Stimulated activated CD8-positive, alpha-beta memory T cell treated with anti-CD3 and anti-CD28 coated beads, Interleukin-7, amount 100 ng/mL, for 48 hours (primary cell): ENCODE measurements at places on chromosomes 4 and X.

- no peak for DNase-seq
These were observed 1712.4 kb upstream of the TENM3 start for GRCh38 chr4:180530787-180531186.

DNA sequence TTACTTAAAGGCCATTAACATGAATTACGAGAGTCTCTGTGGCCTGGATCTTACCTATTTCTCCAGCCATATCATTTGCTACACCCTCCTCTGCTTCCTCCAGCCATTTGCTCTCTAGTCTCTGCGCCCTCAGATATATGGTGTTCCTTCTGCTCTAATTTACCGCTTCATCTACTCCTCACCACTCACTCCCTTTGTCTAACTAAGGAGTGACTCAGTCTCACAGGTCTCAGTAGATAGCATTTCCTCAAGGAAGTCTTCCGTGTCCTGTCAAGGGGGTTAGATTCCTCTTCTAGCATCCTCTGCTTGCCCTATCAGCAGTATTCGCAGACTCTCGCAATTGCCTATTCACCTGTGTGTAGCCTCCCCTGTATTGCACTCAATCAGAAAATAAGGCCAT, 892.1 kb upstream of the INTU start:
- DNase-seq, result no peak

GRCh38 chr4:21001490-21001889, 301.2 kb downstream of the PACRGL start:
- no peak for DNase-seq

- DNase-seq, result no peak
These were observed 269.9 kb downstream of the SPRY1 start for GRCh38 chr4:123666486-123666885.

GRCh38 chr4:184328022-184328736, 110.5 kb upstream of the ENPP6 start:
- no peak for DNase-seq

DNA sequence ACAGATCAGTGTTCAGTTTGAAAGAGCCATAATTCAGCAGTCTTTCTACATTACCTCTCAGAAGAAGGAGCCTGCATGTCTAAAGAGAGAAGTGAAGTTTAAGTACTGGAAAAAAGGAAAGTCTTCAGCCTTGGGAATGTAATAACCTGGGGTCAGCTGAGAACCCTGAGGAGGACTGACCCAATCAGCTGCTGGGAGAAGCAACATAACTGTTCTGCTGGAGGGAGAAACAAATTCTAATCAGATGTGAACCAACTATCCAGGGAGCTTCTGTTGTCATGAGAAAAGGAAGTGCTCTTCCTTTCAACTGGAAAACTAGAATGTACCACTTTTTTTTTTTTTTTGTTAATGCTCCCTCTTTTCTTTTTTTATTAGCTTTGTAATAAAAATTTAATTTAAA, 64.5 kb upstream of the PDE5A start:
- DNase-seq, result no peak

GRCh38 chr4:98746936-98747335, 88.5 kb upstream of the TSPAN5 start:
- DNase-seq, result no peak

- no peak for DNase-seq
These were observed 312.4 kb downstream of the DHRSX start for GRCh38 chrX:2188330-2188792.

- DNase-seq, result no peak
These were observed 103.3 kb downstream of the DHRSX start for GRCh38 chrX:2397229-2398063.

DNA sequence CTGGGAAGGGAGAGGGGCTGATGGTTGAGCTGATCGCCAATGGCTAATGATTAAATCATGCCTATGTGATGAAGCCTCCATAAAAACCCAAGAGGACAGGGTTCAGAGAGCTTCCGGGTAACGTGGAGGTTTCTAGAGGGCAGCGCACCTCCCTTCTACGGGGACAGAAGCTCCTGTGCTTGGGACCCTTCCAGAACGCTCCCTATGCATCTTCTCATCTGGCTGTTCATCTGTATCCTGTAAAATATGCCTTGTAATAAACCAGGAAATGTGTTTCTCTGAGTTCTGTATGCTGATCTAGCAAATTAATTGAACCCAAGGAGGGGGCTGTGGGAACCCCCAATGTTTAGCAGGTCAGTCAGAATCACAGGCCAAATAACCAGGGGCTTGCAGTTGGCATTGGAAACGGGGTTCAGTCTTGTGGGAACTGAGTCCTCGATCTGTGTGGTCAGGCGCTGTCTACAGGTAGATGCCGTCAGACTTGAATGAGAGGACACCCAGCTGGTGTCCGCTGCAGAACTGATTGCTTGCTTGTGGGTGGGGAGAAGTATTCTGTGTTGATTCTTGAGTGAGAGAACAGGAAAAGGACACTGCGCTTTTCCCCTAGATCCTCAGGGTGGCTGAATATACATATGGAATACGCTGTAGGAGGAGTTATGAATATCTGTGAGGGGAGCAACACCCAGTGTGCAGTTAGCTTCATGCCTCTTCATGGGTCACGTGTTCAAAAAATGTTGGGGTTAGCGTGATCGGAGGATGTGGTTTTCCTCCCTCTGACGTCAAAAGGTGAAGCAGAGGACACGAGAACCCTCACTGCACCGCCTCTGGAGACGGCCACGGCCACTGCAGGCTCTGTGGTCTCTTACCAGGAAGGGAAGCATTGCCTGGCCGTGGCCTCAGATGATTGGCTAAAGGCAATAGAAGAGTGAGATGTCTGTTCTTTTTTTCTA, 29.2 kb downstream of the HTT-AS start:
- peak; percentile 41 for DNase-seq

- DNase-seq, result no peak
These were observed 376.4 kb downstream of the KCTD8 start for GRCh38 chr4:44071959-44072955.

DNA sequence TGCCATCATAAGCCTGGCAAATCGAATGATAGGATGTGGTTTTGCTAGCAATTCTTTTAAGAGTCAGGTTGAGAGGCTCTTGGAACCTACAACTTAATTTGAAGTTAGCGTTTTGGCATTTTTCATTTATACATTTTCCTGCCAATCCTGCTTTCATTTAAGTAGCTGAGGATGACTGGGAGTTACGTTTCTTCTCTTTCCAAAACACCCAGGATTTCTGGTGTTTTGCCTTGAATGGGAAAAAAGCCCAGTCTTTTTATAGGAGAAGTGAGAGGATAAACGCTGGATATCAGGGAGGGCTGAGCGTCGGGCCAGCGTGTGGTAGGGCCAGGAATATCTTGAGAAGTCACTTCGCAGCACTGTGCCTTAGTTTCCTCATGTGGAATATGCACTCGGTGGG, 174.2 kb upstream of the HAND2 start:
- DNase-seq, result no peak

- DNase-seq, result no peak
These were observed 12.1 kb downstream of the APLN start for GRCh38 chrX:129642641-129643040.

DNA sequence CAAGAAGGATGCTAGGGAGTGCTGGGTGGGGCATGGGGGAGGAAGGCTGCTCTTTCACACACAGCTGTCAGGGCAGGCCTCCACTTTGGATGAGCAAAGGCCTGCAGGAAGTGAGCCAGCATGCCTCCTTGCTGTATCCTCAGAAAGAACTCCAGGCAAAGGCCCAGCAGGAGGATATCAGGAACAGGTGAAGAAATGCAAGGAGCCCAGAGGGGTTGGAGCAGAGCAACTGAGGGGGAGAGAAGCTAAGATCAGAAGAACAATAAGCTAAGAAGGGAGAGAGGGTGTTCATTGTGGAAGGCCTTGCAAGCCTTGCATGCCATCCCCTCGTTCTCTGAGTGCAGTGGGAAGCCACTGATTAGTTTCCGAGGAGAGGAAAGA, 115.1 kb downstream of the CAMK2D start:
- no peak for DNase-seq

GRCh38 chrX:19956923-19957322, 33.9 kb downstream of the BCLAF3 start:
- DNase-seq, result no peak

DNA sequence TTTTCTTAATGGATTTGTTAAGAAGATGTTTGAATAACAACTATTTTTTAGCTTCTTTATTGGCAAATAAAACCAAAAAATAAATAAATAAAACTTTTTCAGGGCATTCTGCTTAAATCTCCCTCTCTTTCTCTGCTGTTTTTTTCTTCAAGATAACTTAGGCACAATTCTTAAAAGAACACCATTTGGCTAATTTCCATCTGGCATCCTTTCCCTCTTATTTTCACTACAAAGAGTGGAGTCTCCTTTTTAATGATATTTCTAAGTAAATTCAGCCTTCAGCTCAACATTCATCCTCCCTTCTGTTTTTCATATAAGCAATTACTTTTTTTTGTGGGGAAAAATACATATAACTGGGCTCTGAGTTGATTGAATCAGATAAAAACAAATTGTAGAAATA, 88.1 kb downstream of the PCDH7 start:
- DNase-seq, result no peak

GRCh38 chr4:164894702-164895101, 17.7 kb downstream of the APELA start:
- no peak for DNase-seq

- DNase-seq, result no peak
These were observed 317.2 kb downstream of the CAMK2D start for GRCh38 chr4:113444386-113444785.

GRCh38 chr4:2694691-2695090, 61.4 kb downstream of the TNIP2 start:
- no peak for DNase-seq

- no peak for DNase-seq
These were observed 5.8 kb upstream of the CCNA2 start for GRCh38 chr4:121829511-121829910.

- no peak for DNase-seq
These were observed 22.4 kb upstream of the NEIL3 start for GRCh38 chr4:177287255-177287654.

- no peak for DNase-seq
These were observed 51.1 kb downstream of the RPS6KA3 start for GRCh38 chrX:20215565-20215964.

GRCh38 chr4:187396106-187396505, 599.5 kb upstream of the ZFP42 start:
- no peak for DNase-seq

DNA sequence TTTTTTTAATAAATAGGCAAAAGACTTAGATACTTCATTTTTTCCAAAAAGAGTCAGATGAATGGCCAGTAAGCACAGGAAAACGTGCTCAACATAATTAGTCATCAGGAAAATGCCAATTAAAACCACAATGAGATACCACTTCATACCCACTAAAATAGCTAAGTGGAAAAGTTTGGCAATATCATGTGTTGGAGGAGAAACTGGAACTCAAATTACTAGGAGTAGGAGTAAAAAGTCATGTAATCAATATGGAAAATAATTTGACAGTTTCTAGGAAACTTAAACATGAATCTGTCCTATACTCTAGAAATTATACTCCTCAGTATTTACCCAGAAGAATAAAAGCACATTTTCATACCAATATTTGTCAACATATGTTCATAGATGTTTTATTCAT, 449.8 kb downstream of the INPP4B start:
- DNase-seq, result no peak

- no peak for DNase-seq
These were observed 42.3 kb upstream of the HMX1 start for GRCh38 chr4:8913858-8914460.

DNA sequence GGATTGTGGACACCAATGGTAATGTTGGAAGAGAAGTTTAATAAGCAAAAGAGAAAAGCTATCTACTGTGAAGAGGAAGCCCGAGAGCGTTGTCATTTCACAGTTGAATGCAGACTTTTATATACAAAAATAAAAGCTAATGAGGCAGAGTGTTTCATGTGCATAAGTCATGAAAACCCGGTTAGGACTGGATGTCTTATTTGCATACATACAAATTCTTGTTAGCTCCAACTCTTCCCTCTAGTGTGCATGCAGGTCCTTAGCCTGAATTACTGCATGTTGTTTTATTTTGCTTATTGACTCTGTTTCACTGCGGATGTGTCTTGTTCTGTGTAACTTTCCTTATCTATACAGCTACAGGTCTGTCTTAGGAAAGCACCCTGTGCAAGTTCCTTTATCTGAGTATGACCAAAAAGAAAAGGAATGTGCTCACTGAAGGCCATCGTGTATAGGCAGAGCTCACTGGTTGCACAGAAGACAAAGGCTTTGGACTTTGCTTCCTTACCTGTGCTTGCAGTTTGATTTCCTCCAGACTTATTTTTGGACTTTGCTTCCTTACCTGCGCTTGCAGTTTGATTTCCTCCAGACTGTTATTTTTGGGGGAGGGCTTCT, 25.1 kb upstream of the UGT2B11 start:
- DNase-seq, result no peak

GRCh38 chrX:13158911-13159310, 114.5 kb upstream of the FAM9C start:
- DNase-seq, result no peak

DNA sequence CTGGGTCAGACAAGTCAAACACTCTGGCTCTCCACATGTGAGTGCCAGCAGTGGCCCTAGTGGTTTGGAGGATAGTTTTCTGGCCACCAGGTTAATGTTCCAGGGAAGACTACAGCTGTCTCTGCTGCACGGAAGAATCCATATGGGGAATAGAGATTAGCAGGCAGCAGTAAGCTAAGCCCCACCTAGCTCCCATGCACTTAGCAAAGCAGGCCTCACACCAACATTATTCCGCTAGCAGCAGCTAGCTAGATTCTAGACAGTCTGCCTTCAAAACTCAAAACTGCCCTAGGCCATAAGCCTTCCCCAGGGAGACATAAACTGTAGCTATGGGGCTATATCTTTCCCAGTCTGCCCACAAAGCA, 203.4 kb downstream of the CHIC1 start:
- no peak for DNase-seq

DNA sequence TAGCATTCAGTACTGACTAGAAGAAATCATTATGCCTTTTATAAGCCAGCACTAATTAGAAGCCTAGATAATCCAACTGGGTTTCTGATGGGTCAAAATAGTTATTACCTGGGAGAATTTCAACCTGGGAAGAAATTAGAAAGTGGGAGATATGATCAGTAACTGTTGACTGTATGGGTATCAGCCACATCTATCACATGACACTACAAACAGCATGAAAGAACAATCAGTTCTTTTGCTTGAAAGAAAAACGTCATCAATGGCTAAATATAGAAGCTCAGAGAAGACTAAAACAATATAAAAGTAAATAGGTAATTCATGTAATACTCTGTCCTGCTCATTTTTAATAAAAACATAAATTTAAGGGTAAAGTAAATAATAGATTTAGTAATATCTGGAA, 145.1 kb downstream of the CAMK2D start:
- no peak for DNase-seq

GRCh38 chrX:132750331-132751062, 207.9 kb downstream of the HS6ST2 start:
- no peak for DNase-seq

DNA sequence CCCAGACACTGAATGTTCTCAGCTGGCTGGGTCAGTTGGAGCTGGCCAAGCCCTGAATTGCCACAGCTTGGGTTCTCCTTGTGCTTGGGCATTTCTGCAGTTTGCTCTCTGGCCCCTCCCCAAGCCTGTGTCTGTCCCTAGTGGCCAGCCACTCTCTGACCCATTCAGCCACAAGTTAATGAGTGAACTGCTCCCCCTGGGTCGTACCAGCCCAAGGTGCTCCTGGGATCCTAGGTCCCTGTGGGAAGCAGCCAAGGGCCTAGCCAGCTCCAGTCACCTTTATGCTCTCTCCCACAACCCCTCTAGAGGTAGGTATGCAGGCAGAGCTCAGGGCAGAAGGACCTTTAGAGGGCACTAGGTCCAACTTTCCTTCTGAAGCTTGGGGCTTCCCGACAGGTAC, 51.5 kb downstream of the STARD8 start:
- DNase-seq, result no peak

GRCh38 chrX:119118780-119119395, 8.7 kb downstream of the KIAA1210 start:
- DNase-seq, result peak; percentile 27
